Spinal cord (tissue), 10 donors: ENCODE measurements at places on chromosomes 2 and 18.

DNA sequence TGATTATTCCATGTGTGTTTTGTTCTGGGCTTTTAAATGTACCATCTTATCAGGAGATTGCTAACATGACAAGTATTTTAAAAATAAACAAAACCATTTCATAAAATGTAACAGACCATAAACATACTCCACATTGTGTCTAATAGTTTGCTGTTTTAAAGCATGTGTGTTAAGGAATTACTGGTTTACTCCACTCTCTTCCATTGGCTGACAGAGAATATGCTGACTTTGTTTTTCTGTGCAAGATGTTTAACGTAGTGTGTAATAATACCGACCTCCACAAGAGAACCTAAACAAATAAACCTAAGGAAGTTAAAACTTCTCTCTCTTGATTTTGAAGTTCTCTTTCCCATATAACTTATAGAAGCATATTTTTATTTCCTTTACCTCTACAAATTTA is 17.0 kb upstream of the TMEM18 start:
- DNase-seq: no peak

DNA sequence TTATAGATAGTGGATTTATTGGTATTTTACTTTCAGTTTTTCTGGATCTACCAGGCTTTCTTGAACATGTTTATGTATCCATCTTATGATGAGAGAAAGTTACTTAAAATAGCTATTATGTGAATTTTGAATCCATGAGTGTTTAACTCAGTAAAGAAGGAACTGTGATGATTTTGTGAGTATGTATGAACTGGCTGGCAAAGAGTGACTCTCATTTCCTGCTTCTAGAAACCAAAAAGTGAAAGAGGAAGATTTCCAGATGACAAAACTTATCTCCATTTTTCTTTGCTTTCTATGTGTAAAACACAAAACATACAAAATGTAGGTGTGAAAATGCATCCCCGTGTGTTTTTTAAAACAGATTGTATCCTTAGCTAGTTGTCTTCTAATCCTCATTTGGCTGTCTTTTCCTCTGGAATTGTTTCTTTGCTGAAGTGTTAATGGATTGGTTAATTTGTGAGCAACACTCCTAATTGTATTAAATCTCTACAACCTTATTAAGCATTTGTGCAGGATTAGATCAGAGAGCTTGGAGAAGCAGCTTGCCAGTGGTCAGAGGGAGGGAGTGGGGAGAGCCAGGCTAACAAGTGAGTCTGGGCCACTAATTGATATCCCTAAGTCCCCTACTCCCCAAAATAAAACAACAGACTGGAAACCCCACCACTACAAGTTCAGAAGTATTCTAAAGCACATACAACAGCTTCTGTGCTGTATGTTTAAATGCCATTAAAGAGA is 23.9 kb downstream of the PTPRM start:
- no peak for DNase-seq

DNA sequence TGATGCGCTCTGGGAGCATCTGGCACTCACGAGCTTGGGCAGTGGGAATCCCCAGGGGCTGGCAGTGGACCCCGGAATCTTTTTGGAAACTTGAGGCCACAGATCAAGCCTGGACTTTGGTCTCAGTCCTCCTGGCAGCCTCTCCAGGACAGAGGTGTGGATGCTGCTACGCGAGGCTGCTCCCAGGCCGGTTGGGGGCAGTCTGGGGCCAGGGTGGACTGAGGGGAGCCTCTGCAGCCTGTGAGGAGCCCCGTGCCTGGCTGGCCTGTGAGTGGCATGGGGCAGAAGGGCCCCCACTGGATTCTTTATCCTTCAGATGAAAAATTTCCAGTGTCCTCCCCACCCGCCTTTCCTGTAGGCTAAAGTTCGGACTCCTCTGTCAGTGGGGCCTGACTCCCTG is 12.7 kb upstream of the DES start:
- no peak for DNase-seq

- DNase-seq: no peak
Observed at GRCh38 chr2:117775703-117776219, 38.7 kb upstream of the DDX18 start.

DNA sequence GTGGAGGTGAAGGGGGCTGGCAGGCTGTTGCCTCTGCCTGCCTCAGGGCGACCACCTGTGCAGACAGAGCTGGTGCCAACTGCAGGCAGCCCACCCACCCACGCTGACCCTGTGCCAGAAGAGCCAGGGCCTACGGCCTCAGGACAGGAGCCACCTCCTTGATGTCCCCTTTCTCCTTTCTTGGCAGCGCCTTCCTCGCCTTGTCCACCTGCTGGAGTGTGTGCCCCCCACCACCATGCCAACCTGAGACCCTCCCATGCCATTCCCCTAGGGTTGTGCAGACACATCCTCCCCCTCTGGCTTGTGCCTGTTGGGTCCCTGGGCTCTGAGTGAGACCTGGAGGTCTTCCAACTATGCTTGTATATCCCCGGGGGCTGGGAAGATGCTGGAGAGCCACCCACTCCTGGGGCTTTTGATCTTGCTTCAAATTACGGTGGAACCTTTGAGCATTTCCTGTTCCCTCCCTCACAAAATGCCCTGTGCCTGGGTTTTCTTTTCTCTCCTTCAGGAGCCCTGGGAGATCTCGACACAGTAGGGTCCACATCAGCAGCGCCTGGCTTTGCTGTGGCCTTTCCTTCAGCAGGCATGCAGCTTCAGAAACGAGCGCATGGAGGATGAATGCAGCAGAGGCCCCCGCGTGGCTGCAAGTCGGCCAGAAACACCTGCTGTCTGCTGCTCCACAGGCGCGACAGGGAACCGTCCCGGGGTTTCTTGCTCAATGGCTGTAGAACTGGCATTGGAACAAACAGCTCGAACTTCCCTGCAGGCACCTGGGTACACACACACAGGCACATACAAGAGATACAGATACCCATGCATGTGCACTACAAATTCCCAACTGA is 65.9 kb upstream of the SH3RF3 start:
- DNase-seq: peak; percentile 44

DNA sequence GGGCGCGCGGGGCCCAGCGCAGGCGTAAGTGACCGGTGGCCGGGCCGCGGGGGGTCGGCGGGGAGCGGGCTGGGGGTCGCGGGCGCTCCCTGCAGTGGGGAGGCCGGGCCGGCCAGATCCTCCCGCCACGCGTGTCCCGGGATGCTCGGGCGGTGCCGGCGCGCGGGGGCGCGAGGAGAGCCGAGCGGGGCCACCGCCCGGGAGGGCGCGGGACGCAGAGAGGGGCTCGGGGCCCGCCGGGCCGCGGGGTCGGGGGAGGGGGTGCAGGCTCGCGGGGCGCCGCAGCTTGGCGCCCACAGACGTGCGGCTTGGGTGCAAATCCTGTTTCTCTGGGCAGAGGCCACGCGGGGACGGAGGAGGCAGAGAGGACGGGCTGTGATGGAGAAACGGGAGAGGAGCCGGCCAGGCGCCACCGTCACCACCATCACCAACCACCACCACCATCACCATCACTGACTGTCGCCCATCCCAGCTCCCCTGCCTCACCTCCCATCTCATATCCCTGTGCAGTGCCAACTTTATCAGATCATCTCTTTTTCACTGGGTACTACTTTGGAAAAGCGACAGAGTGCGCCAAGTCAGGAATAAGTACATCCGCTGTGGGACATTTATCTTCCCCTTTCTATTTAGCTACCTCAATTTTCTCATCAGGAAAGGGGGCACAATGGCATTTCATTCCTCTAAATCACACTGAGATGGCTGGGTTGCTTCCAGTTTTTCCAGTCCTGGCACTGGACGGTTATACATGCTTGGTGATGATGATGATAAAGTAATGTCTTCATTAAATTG is 97.2 kb upstream of the GPR45 start:
- DNase-seq: no peak

DNA sequence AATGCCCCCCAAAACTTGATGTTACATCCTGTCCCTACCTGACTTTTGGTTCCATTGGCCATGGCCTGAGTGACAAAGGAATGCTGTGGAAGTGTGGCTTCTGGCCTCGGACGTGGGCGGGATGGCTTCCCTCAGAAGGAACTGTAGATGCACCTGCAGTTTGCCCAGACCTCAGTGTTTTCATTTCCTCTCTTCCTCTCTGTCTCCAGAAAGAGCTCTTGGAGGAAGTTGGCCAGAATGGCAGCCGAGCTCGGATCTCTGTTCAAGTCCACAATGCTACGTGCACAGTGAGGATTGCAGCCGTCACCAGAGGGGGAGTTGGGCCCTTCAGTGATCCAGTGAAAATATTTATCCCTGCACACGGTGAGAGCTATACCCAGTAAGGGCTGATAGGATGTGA is 61.0 kb upstream of the TMEM87B start:
- DNase-seq: no peak

DNA sequence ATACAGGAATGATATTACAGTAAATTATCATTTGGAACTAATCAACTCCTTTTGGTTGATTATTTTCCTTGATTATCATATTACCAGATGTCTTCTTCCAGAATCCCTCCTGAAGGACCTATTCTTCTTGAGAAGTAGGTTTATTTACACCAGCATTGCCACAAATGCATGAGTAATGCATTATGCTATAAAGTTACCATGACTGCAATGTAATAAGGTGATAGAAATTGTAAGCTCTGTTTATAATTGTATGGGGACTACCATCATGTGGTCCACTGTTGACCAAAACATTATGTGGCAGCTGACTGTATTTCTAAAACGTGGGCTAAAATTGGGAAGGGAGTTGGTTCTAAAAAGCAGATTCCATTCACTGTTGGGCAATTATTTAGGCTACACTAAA is 602.2 kb downstream of the NYAP2 start:
- no peak for DNase-seq

DNA sequence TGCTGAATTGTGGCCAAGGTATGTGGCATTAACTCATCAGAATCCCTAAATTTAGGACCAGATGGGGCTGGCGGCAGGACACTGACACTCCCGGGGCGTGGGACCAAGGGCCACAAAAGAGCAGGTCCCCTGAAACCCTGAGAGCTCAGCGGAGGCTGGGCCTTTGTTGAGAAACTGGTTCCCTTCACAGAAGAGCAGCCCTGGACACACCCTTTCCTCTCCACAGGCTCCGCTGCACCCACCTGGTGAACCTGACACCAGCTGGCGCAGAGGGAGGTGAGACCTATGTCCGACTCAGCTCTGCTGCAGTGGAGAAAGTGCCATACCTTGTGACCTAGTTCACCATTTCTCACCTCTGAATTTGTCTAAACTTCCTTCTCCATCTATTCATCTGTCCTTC is 119.5 kb downstream of the RTP5 start:
- no peak for DNase-seq

DNA sequence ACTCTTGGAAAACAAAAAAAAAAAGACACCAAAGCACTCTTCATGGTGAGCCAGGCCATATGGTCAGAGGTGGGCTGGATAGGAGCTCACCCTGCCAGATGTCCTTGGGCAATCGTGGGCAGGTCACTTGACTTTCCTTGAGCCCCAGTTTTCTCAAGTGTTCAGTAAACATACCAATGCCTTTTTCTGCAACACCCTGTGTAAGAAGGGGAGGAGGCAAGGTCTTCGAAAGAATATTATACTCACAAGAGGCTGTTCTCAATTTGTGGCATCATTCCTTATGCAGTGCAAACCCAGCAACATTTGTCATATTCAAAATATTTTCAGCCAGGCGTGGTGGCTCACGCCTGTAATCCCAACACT is 22.9 kb upstream of the TMEM87B start:
- DNase-seq: no peak

DNA sequence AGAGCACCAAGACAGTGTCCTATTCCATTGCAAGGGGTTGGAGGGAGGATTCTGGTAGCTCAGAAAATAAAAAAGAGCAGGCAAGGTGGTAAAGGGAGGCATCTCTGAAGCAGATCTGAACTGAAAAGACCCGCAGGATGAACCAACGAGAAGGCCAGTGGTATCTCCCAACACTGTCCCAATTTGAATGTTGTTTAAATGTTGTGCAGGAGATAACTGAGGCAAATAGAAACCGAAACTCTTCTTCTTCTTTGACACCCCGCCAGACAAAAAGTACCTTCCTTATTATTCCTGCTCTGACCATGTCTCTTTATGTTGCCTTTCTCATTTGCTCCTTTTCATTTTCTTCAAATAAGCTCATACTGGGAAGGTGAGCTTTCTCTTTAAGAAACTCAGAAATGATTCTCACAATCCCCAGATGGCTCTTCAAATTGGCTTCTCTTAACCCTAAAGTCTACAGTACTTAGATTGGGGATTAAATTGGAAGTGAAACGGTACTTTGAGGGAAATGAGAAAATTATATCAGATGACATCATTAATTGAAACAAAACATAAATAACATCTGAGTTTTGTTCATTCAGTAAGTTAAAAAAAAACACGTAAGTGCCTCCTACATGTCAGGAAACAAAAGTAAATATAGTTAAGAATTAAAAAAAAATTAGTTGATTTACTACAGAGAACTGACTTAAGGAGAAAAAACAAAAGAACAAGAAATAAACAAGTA is 143.6 kb downstream of the WDPCP start:
- DNase-seq: no peak

DNA sequence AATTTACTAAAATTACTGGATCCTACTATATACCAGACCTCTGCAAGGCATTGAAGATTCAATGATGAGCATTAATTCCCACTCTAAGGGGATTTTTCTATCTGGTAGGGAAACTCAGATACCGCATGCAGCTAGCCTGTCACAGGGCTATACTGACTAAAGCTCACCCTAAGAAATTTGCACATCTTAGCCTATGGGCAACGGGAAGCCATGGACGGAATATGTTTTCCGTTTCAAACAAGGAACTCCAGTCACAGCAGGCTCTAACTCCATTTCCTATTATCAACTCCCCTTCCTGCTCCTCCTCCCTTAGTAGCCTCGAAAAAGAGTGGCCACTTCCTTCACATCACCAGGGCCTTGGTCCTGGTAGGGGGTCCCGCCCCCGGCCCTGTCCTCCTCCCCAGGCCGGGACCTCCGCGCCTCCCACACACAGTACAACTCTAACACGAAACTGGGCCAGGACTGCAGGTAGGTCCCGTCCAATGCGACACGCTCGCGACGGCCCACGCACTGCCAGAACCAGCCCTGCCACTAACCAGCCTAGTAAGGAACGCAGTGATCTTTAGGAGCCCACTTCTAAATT is 659 bp upstream of the COX5B start:
- DNase-seq: no peak

GRCh38 chr2:187442778-187443177 is 5.3 kb downstream of the CALCRL start:
- no peak for DNase-seq

GRCh38 chr2:109062145-109062858 is 66.7 kb upstream of the SH3RF3 start:
- DNase-seq: no peak

- DNase-seq: no peak
Observed at GRCh38 chr2:152466041-152466440, 131.1 kb downstream of the FMNL2 start.

DNA sequence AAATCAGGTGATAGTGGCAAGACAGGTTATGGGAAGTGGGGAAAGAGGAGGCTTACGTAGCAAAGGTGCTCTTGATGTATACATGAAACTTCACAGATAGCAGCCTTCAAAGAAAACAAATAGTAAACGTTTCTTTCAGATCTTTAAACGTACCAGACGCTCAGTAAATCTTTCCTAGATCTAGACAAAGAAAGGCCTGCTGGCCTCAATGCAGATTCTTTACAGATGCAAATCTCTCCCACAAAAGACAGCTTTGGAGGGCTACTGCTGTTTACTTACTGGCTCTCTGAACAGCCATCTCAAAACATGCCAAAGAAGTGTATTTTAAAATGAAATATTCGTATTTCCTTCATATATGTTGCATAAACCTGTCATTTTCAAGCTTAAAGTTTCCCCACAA is 1279.9 kb upstream of the NRXN1 start:
- DNase-seq: no peak

GRCh38 chr2:207676827-207677354 is 34.5 kb upstream of the CCNYL1 start:
- no peak for DNase-seq
